Activated T-helper 2 cell treated with anti-CD3 and anti-CD28 coated beads, Interferon-gamma antibody, Interleukin-2, Interleukin-4, amounts not matched to agents 10 μg/mL and 5 μg/mL and 100 μg/mL, durations not matched to agents 14 hours and 24 hours and 36 hours (primary cell): ENCODE measurements at places on chromosomes 5 and 9. TPM values are rescaled to one million over a fixed set of nuclear protein-coding genes. Genes with fewer than 3 reads are reported as not detected.
A peak's percentile ranks its signal among the peaks of the same experiment; 100 is the strongest.

GRCh38 chr5:136279314-136279713 is 86.0 kb downstream of the TRPC7 start:
- H3K4me3 ChIP-seq = no peak overlapping the region
- H3K4me1 ChIP-seq = no peaks in the 10 kb centered on the region
- H3K36me3 ChIP-seq = no peaks in the 10 kb centered on the region
- DNase-seq = no peak

- DNase-seq = no peak
- H3K27ac ChIP-seq = no peak overlapping the region
- H3K36me3 ChIP-seq = no peaks in the 10 kb centered on the region
- H3K4me3 ChIP-seq = no peak overlapping the region
- peaks cover 12% of the 10 kb centered on the region for H3K4me1 ChIP-seq
Measured at GRCh38 chr5:39652036-39652435, 227.3 kb upstream of the DAB2 start.

GRCh38 chr5:42591015-42591414 is 165.6 kb upstream of the CCDC152 start:
- no peak for DNase-seq
- no peaks in the 10 kb centered on the region for H3K4me1 ChIP-seq
- peaks cover 33% of the 10 kb centered on the region for H3K27me3 ChIP-seq

DNA sequence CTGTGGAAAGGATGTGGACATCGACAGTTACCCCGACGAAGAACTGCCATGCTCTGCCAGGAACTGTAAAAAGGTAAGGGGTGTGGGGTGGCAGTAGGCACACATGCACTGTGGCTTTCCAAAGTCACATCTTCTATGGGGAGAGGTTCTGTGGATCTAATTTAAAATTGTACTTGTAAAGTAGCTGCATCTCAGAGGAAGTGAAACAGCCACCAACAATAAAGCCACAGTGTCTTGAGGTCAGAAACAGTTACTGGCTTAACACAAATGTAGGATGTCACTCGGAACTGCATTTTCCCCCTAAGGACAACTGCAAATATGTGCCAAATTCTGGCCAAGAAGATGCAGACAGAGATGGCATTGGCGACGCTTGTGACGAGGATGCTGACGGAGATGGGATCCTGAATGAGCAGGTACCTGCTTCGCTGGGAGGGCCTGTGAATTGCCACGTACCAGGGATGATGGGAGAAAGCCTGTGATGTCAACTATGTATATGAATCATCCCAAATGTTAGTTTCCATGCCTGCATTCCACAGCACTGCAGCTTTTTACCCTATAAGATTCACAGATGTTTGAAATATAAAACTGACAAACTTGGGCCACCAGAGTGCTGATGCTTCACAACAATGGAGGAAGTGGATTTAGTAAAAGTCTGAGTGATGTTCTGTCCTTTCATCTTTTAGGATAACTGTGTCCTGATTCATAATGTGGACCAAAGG is 35.3 kb downstream of the THBS4 start:
- no peak for DNase-seq
- no peaks in the 10 kb centered on the region for H3K27me3 ChIP-seq
- H3K36me3 ChIP-seq = no peaks in the 10 kb centered on the region
- no peak overlapping the region for H3K4me3 ChIP-seq
- peak overlapping the region; percentile 35 for H3K27ac ChIP-seq

DNA sequence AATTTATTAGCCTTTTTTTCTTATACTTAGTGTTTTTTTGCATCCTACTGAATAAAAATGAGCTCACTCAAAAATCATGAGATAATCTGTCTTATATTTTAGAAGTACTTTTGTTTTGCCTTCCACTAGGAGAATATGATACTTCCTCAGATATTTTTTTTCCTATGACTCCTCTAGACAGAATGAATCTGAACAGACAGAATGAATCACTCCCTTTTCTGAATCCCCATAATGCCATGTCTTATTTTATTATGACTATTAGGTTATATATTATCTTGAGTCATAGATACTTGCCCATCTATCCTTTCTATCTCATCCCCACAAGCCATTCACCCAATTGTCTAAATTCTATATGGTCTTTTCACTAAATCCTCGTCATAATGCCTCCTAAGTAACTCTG is 134.6 kb downstream of the BRINP1 start:
- no peaks in the 10 kb centered on the region for H3K36me3 ChIP-seq
- DNase-seq = no peak
- no peaks in the 10 kb centered on the region for H3K4me1 ChIP-seq
- H3K4me3 ChIP-seq = no peak overlapping the region

DNA sequence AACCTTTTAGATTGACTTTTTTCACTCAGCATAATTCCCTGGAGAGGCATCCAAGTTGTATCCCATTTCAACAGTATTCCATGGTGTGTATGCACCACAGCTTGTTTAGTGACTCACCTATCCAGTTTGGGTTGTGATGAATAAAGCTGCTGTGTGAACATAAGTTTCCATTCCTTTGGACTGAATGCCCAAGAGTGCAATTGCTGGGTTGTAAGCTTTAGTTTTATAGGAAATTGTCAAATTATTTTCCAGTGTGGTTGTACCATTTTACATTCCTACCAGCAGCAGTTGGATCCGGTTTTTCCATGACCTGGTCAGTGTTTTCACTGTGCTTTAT is 60.9 kb upstream of the TMED7 start:
- no peak for DNase-seq
- no peaks in the 10 kb centered on the region for H3K4me1 ChIP-seq
- H3K27ac ChIP-seq = no peak overlapping the region
- H3K27me3 ChIP-seq = peaks cover 16% of the 10 kb centered on the region
- H3K4me3 ChIP-seq = no peak overlapping the region

DNA sequence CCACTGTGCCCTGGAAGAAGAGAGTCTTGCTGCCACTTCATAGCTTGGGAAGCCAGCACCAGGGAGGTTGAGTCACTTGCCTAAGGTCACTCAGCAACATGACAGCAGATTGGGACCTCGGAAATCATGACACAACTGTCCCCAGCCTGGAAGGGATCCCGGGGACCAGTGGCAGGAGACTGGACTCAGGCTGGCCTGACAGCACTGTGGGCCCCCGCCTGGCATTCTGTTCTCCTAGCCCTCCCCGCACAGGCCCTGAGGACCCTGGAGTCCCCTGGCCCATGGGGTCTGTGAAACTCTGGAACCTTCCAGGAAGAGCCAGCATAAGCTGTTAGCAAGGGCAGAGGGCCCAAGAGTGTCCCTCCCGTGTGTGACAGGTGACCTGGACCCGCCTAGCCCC is 64.9 kb downstream of the COL5A1 start:
- no peaks in the 10 kb centered on the region for H3K27me3 ChIP-seq
- H3K36me3 ChIP-seq = no peaks in the 10 kb centered on the region
- H3K4me3 ChIP-seq = no peak overlapping the region
- no peaks in the 10 kb centered on the region for H3K4me1 ChIP-seq
- no peak for DNase-seq
- H3K27ac ChIP-seq = no peak overlapping the region

- no peak overlapping the region for H3K27ac ChIP-seq
- no peak overlapping the region for H3K4me3 ChIP-seq
- no peaks in the 10 kb centered on the region for H3K36me3 ChIP-seq
Measured at GRCh38 chr9:105858006-105858690, 163.8 kb downstream of the TMEM38B start.

DNA sequence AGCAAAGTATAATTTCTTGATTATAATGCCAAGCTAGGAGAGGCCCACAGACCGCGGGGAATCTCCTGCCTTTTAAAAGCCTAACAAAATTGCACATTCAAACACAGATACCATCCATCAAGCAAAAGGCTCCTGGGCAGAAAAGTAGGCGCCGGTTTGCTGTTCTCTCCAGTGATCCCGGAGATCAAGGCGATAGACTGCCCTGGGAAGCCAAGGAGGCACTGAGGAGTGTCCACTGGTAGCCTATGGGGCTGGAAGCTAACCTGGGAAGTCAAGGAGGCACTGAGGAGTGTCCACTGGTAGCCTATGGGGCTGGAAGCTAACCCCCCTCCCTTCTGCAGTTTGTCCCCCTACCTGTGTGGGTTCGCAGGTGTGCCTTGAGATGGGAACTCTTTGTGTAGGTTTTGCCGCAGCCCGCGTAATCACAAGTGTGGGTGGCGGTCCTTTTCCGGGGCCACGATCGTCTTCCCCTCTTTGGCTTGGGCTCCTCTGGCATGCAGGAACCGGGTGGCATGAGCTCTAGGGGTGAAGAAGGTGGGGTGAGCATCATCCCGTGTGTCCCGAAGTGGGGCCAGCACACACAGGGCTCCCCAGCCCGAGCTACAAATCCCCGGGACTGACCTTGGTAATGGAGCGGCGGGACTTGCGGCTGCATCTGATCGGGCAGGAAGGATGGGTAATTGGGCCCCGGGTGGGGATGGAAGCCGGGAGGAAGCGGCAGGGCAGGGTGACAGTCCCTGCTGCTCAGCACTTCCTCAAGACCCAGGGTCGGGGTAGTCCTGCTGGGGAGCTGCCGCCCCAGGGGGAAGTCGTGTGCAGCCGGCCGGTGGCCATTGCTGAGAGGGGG is 2.7 kb downstream of the KLF4 start:
- H3K27ac ChIP-seq = no peak overlapping the region

GRCh38 chr5:138874241-138874640 is 894 bp downstream of the LRRTM2 start:
- H3K4me1 ChIP-seq = peaks cover 22% of the 10 kb centered on the region
- peaks cover 16% of the 10 kb centered on the region for H3K27me3 ChIP-seq
- no peak for DNase-seq
- H3K36me3 ChIP-seq = no peaks in the 10 kb centered on the region

- DNase-seq = no peak
- peaks cover 8% of the 10 kb centered on the region for H3K4me1 ChIP-seq
- H3K36me3 ChIP-seq = no peaks in the 10 kb centered on the region
- H3K27ac ChIP-seq = no peak overlapping the region
- no peak overlapping the region for H3K4me3 ChIP-seq
- peaks cover 19% of the 10 kb centered on the region for H3K27me3 ChIP-seq
Measured at GRCh38 chr5:95668216-95668615, 14.6 kb downstream of the SPATA9 start.

- H3K27me3 ChIP-seq = peaks cover 6% of the 10 kb centered on the region
- no peak for DNase-seq
- H3K27ac ChIP-seq = no peak overlapping the region
- H3K4me1 ChIP-seq = peaks cover 4% of the 10 kb centered on the region
- H3K36me3 ChIP-seq = no peaks in the 10 kb centered on the region
- H3K4me3 ChIP-seq = no peak overlapping the region
Measured at GRCh38 chr5:135127439-135128240, 93.6 kb upstream of the PITX1 start.

DNA sequence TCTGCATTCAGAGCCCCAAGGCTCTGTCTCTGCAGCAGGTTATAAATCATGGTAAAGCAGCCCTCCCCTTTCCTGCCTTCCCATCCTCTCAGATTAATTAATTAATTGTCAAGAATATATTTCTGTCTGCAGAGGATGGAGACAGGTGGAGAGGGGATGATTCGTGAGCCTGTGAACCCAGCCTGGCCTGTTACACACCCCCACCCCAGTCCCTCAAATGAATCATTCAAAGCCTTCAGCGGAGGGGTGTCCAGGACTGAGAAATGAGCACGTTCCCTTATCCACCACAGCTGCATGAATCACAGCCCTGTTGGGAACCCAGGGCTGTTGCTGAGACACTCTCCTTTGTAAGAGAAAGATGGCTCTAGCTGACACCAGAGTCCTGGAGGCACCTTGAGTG is 56.0 kb downstream of the NIPAL4 start:
- H3K36me3 ChIP-seq = peaks cover 95% of the 10 kb centered on the region
- H3K27ac ChIP-seq = peak overlapping the region; percentile 28
- H3K27me3 ChIP-seq = no peaks in the 10 kb centered on the region
- H3K4me3 ChIP-seq = no peak overlapping the region
- DNase-seq = no peak

- H3K27me3 ChIP-seq = peaks cover 54% of the 10 kb centered on the region
- peaks cover 36% of the 10 kb centered on the region for H3K4me1 ChIP-seq
- peak overlapping the region; percentile 76 for H3K27ac ChIP-seq
- no peaks in the 10 kb centered on the region for H3K36me3 ChIP-seq
Measured at GRCh38 chr9:124771867-124772679, 962 bp upstream of the NR6A1 start.

GRCh38 chr9:124629600-124629999 is 122.4 kb upstream of the NR5A1 start:
- H3K4me1 ChIP-seq = peaks cover 14% of the 10 kb centered on the region
- DNase-seq = no peak
- no peak overlapping the region for H3K27ac ChIP-seq
- H3K36me3 ChIP-seq = no peaks in the 10 kb centered on the region

GRCh38 chr5:120396186-120396585 is 67.9 kb upstream of the PRR16 start:
- H3K4me3 ChIP-seq = no peak overlapping the region
- H3K27ac ChIP-seq = no peak overlapping the region
- H3K4me1 ChIP-seq = no peaks in the 10 kb centered on the region
- H3K27me3 ChIP-seq = peaks cover 2% of the 10 kb centered on the region
- DNase-seq = no peak

DNA sequence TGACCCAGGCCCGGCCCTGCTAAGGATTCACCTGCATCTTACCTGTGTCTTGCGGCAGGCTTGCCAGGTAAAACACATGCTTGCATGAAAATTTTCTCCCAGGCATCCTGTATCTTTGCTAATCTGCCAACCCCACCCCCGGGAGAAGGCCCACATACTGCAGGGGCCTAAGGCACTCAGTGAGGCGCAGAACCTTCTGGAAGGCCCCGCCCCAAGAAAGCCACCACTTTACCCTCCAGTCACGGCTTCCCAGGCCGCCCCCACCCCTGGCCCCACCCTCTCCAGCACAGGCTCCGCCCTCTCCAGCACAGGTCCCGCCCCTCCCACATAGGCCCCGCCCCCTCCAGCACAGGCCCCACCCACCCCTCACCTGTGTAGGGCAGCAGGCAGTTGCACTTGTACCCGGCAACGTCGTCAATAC is 29.8 kb upstream of the SEC16A start:
- no peaks in the 10 kb centered on the region for H3K4me1 ChIP-seq
- no peak overlapping the region for H3K27ac ChIP-seq
- no peak for DNase-seq
- no peak overlapping the region for H3K4me3 ChIP-seq
- no peaks in the 10 kb centered on the region for H3K27me3 ChIP-seq

GRCh38 chr5:139689631-139690063 is 41.5 kb downstream of the CXXC5 start:
- H3K4me3 ChIP-seq = no peak overlapping the region
- peaks cover 7% of the 10 kb centered on the region for H3K27me3 ChIP-seq
- H3K27ac ChIP-seq = no peak overlapping the region
- H3K4me1 ChIP-seq = no peaks in the 10 kb centered on the region
- no peak for DNase-seq

GRCh38 chr9:97958812-97959511 is 21.0 kb upstream of the HEMGN start:
- peaks cover 16% of the 10 kb centered on the region for H3K4me1 ChIP-seq
- no peak overlapping the region for H3K4me3 ChIP-seq
- H3K27me3 ChIP-seq = no peaks in the 10 kb centered on the region
- DNase-seq = no peak

Gene ATG12
- 33.8 and 34.5 TPM in 2 replicates for total RNA-seq

Gene WDR38
- total RNA-seq = not detected in 2 replicates

Gene MAN1B1
- 47.5 and 52.2 TPM in 2 replicates for total RNA-seq

Gene NUTM2G
- not detected in 2 replicates for total RNA-seq

Gene CHSY3
- total RNA-seq = not detected in 2 replicates

Gene CCL21
- total RNA-seq = not detected in 2 replicates

Gene SNCAIP
- total RNA-seq = not detected in 2 replicates
